Stimulated activated CD8-positive, alpha-beta memory T cell treated with anti-CD3 and anti-CD28 coated beads, Interleukin-7, amount 100 ng/mL, for 24 hours (primary cell): ENCODE measurements at places on chromosomes 3 and 15.

DNA sequence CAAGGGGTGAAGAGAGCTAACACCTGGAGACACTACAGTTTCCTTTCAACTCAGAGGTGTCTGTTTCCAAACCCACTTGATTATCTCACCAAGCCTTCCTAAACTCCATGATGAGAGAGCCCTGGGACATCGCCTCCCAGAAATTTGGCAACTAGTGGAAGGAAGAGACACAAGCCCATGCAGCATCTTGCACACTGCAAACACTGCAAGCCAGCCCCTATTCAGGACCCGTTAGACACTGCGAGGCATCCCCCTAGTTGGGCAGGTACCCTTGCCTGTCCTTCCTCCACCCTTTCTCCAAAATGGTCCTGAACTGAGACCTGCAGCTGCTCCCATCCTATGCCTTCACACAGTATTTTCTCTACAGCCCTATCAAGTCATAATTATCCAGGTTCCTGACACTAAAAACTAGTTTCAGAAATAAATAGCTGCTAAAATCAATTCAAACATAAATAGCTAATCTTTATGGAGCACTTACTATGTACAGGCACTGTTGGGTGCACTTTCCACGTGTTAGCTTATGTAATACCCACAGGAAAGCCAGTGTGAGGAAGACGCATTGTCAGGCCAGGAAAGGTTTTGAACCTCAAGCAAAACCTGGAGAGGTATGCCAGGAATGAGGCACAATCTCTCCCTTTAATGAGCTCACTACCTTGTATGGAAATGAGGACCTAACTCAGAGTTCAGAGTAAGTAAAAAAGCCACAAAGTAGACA is 2.8 kb downstream of the MAGI1 start:
- DNase-seq: no peak

- DNase-seq: no peak
These were observed 38.1 kb upstream of the TMC3 start for GRCh38 chr15:81411969-81412633.

GRCh38 chr3:24352893-24353553 is 141.6 kb downstream of the THRB start:
- DNase-seq: no peak

- DNase-seq: no peak
These were observed 107.1 kb downstream of the OXSM start for GRCh38 chr3:25897019-25897418.

DNA sequence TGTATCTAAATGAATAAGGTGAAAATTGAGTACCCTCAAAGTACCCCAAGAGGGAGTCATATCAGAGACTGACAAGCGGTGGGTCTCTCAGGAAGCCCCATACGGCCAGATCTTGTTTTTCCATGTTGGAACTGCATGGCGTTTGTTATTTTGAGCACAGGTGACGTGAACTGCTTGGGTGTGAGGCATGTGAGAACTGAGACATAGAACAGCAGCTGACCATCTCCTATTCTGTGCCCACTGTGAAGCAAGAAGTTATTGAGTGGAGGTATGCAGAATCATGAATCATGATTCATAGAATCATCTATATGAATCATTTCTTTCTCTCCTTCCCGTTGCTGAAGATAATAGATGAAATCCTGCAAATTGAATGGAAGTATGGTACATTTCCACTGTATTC is 4.6 kb downstream of the VPS8 start:
- no peak for DNase-seq

GRCh38 chr3:183766745-183767606 is 58.4 kb downstream of the MAP6D1 start:
- DNase-seq: peak; percentile 43

GRCh38 chr15:48010316-48010715 is 110.5 kb upstream of the SLC24A5 start:
- no peak for DNase-seq

DNA sequence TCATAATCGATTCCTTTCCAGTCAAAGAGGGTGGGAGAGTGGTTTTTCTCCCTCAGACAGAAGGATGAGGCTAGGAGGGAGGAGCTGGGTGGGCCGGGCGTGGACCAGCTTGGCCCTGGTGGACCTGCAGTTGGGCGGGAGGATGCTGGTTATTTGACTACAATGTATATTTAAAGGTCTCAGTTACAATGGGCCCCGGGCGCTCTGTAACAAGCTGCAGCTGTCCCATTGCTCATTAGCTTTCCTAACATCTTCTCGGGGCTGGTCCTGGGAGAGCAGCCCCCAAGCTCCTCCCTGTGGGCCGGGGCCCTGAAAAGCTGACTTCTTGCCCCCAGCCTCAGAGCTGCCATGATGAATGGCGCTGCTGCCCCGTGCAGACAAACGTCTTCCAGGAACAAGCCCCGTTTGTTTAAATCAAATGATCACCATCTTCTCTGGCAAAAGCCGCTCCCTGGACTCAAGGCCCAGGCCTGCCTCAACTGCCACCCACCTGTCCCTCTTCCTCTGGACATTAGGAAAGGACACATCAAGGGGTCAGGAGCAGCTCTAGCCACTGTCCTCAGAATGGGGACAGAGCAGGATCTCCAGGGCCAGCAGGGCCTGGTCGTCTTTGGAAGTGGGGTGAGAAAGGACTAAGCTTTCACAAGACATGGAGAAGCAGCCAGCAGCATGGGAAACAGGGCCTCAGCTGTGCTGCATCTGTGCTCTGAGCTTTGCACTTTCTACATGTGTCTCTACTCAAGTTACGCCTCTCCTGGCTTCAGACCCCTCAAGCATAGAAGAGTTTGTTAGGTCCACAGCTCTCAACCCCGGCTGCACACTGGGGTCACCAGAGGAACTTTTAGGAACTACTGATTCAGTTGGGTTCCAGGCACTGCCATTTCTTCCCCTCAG is 38.6 kb downstream of the MAGEF1 start:
- DNase-seq: no peak

GRCh38 chr3:134340362-134340981 is 33.8 kb downstream of the AMOTL2 start:
- DNase-seq: no peak

- no peak for DNase-seq
These were observed 70.5 kb downstream of the NPAP1 start for GRCh38 chr15:24746094-24746493.

- DNase-seq: no peak
These were observed 272.6 kb downstream of the SUCLG2 start for GRCh38 chr3:67381667-67382272.

- DNase-seq: no peak
These were observed 203.0 kb upstream of the PDZRN3 start for GRCh38 chr3:73827725-73828211.

DNA sequence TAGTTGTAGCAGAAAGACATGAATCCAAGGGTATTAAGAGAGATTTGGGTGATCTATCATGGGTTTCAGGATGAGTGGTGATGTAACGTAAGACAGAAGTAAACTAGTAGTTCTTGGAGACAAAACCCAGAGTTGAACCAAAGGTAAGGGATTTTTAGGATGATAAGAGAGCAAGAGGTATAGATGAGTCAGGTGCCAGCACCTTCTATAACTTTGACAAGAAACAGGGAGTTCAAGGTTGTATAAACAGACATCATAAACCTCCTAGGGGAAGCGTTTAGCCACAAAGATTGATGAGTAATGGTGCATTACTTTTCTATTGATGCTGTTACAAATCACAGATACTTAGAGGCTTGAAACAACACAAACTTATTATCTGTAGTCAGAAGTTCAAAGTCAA is 447.3 kb upstream of the ARHGEF26 start:
- no peak for DNase-seq

- DNase-seq: no peak
These were observed 907.4 kb downstream of the MCTP2 start for GRCh38 chr15:95138604-95139270.

- no peak for DNase-seq
These were observed 522.2 kb upstream of the ZNF717 start for GRCh38 chr3:76307556-76307955.

GRCh38 chr15:77541421-77542181 is 91.1 kb downstream of the LINGO1 start:
- no peak for DNase-seq

- DNase-seq: no peak
These were observed 1.4 kb downstream of the ETV5 start for GRCh38 chr3:186107215-186108105.

GRCh38 chr3:185421577-185422232 is 58.8 kb downstream of the MAP3K13 start:
- no peak for DNase-seq

DNA sequence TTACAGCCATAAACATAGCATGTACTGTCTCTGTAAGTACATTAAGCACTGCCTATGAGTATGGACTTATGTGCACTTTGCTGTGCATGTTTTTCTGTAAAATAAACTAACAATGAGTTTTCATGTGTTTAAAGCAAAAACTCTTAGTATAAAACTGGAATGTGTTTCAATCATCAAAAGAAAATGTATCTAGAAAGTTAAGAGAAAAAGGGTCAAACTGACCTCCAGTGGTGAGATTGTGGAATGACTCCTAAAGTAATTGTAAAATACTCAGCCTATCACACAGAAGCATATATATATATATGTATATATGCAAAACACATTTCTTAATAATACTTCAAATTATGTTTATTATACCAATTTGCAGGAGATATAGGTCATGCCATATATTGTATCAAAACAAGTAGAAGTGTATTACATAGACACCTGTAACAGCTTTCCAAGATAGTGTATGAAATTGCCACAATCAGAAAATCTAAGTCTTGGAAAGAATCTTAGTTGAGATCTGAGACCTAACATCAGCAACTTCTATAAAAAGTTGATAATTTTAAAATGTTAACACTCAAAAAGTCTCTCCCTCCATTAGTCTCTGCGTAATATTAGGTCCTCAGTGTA is 199.6 kb downstream of the FMN1 start:
- no peak for DNase-seq

DNA sequence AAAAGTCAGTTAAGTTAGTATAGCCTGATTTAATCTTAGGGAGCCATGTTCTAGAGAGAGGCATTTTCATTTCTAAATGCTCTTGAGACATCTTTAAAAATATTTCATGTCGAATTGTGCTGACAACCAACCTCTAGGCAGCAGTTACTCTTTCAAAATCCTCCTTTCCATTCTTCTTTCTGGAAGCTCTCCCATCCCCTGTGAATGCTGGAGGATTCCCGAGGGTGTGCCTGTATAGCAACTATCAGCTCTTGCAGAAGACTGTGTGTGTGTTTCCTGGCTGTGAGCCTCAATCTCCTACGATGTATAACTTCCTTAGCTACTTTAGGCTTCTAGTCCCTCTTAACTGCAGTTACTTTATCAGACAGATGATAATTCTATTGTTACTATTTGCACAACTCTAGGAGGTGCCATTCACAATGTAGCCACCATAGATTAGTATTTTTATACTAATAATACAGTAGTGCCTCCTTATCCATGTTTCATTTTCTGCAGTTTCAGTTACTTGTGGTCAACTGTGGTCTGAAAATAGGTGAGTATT is 250.3 kb downstream of the EDEM1 start:
- DNase-seq: no peak

GRCh38 chr15:60752973-60753720 is 274.2 kb upstream of the ICE2 start:
- no peak for DNase-seq

GRCh38 chr3:42306499-42306898 is 40.5 kb upstream of the CCK start:
- DNase-seq: no peak

DNA sequence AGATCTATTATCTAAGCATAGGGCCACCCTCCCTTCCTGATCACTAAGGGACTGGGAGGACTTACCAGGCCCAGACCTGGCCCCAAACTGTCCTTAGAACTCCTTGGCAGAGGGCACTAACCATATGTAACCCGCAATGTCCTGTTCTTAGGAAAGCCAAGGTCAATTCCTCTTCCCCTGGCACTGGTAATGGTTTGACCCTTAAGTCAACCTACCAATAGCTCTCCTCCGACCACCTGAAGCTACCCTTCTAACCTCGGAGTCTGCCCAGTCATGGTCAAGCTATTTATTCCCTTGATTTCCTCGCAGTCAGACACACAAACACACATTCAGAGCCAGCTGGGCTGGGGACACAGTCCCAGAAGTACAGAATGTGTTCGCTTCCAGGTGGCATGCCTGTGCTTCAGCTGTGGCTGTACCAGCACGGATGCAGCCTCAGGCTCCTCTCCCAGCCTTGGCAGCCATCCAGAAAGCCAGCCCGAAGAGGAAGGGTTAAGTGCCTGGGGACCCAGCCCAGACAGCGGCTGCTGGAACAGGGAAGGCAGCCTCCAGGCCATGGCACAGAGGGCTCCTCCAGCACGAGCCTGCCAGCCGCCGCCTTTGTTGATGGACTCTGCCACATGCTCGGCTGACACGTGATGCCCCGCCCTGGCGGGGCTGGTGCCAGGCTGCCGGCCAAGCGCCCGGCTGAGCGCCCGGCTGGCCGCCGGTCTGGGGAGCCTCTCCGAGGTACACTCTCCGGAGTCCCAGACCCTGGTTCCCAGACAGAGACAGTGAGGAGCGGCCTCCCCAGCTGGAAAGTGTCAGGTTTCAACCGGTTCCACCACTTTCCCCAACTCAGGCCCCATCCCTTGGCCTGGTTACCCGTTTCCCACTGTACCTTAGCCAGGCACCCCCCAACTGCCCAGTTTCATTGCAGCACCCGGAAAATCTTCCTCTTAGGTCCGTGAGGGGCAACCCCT is 5.5 kb downstream of the BMF start:
- no peak for DNase-seq

- DNase-seq: no peak
These were observed 3.0 kb downstream of the ISL2 start for GRCh38 chr15:76339305-76340197.

DNA sequence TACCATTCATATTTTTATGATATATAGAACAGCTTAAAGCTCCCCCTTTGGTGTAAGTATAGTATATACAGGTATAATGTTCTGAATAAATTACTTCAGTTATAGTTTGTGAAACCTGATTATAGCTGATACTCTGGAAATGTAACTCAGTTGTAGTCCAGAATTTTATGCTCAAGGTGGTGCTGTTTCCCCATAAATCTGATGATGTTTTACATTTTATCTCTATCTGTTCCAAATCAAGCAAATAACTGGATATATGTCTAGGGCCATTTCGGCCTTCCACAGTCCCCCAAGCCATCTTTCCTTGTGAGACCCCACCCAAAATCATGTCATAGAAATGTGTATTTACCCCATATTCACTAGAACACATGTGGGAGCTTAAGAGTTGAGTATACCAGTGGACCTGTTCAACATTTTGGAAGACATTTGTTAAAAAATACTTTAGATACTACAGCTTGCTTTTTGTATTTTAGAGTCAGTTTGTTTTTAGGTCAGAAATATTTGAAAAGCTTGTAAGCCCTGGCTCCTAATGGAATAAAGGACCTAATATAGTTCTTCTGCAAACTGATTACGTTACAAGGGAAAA is 107.1 kb downstream of the ATG7 start:
- no peak for DNase-seq

- no peak for DNase-seq
These were observed 4.4 kb upstream of the SNX22 start for GRCh38 chr15:64146885-64147681.

- DNase-seq: no peak
These were observed 20.2 kb downstream of the ATOSA start for GRCh38 chr15:52658955-52659354.

DNA sequence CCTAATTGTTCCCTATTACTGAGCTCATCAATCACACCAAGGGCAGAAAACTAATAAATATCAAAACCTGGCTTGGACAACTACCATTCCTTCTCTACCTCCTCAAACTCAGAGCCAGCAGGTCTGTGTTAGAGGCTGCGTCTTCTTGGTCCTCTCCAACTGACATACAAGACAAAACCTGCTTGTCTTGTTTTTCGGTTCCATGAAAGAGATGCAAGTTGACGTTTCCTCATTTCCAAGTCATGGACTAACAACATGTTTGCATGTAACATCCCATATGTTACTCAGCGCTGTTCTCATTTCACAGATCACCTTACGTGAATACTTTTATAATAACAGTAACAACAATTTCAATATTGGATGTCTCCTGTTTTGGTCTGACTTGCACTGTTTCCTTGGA is 110.9 kb downstream of the LMLN start:
- DNase-seq: no peak

GRCh38 chr15:38768970-38769369 is 204.4 kb upstream of the RASGRP1 start:
- no peak for DNase-seq
